Neural crest cell (in vitro differentiated cells): ENCODE measurements at places on chromosomes 11 and 22. TPM values are rescaled to one million over a fixed set of nuclear protein-coding genes. Genes with fewer than 3 reads are reported as not detected.

Gene PVALB
- 0.61 and 0.68 TPM in 2 replicates for total RNA-seq

Gene MMP7
- total RNA-seq = not detected in 2 replicates

Gene IL18
- not detected in 2 replicates for total RNA-seq

Gene POU2AF2
- total RNA-seq = not detected in 2 replicates

Gene OR56A1
- total RNA-seq = 0.14 and 0.16 TPM in 2 replicates

Gene SEPTIN5
- 30.2 and 31.9 TPM in 2 replicates for total RNA-seq

Gene GNG3
- 11.3 and 12.9 TPM in 2 replicates for total RNA-seq

Gene DNAJB7
- total RNA-seq = not detected in 2 replicates

Gene ZNF70
- 11.4 and 13.0 TPM in 2 replicates for total RNA-seq

Gene OR52I2
- total RNA-seq = not detected in 2 replicates

Gene RASSF10
- total RNA-seq = 6.0 and 6.4 TPM in 2 replicates

Gene KRTAP5-1
- total RNA-seq = not detected in 2 replicates

Gene MYO7A
- total RNA-seq = 2.1 and 2.5 TPM in 2 replicates

Gene HSPB2
- not detected in 2 replicates for total RNA-seq

Gene TRIM5
- 32.7 and 34.0 TPM in 2 replicates for total RNA-seq
